ENCODE measurements at places on chromosomes 2 and 18.

DNA sequence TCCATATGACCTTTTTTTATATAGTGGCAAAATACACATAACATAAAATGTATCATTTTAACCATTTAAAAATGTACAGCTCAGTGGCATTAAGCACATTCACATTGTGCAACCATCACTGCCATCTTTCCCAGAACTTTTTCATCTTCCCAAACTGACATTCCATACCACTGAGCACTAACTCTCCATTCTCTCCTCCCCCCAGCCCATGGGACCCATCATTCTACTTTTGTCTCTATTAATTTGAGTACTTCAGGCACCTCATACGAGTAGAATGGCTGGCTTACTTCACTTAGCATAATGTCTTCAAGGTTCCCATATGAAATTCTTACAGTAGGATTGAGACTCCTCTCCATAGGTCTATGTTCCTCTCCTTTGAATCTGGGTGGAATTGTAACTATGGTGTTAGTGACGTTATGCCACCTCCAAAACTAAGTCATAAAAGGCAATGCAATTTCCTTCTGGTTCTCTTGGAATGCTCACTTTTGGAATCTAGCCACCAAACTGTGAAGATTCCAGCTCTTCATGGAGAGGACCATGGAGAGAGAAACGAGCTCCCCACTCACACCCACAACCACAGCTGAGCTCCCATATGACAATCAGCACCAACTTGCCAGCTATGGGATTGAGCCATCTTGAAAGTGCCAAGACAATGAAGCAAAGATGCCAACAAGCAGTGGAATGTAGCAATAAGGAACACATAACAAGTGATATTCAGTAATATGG, 9.8 kb upstream of the DNAJC27 start:
- DNase-seq = no peak

- DNase-seq = no peak
These were observed 473.6 kb upstream of the NRXN1 start for GRCh38 chr2:51505533-51505932.

- no peak for DNase-seq
These were observed 575.3 kb upstream of the RAB6C start for GRCh38 chr2:129404000-129404685.

GRCh38 chr2:172091761-172092566, 6.7 kb downstream of the DLX1 start:
- no peak for DNase-seq

- no peak for DNase-seq
These were observed 851.6 kb downstream of the DCC start for GRCh38 chr18:53191634-53192033.

GRCh38 chr2:55912926-55913325, 10.7 kb downstream of the EFEMP1 start:
- DNase-seq = no peak

DNA sequence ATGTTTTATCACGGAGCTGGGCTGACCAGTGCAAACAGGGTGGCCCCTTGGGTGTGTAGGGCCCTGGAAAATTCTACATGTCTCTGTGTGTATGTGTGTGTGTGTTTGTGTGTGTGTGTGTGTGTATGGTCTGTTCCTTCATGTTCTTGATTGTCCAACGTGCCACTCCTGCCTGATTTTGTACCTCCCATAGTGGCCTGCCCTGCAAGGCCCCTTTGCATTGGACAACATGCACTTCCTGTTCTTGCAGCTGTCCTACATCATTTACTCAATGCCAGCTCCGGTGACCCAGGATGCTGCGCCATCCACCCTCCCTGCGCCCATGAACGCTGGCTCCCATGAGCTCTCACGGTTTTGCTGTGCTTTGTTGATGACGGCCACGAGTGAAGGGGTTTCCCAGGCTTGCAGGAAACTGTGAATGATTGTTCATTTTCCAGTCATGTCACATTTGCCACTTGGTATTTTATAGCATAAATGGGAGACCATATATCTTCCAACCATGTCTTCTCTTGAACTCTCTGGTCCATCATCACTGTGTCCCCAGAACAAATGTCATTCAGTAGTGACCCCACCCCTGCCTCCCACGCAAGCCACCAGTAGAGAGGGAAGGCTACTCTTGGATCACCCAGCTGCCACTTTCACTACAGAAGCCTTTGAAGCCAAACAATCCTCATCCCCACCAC, 69.7 kb upstream of the NCK2 start:
- DNase-seq = no peak

GRCh38 chr18:35609236-35609635, 27.7 kb downstream of the GALNT1 start:
- DNase-seq = no peak

DNA sequence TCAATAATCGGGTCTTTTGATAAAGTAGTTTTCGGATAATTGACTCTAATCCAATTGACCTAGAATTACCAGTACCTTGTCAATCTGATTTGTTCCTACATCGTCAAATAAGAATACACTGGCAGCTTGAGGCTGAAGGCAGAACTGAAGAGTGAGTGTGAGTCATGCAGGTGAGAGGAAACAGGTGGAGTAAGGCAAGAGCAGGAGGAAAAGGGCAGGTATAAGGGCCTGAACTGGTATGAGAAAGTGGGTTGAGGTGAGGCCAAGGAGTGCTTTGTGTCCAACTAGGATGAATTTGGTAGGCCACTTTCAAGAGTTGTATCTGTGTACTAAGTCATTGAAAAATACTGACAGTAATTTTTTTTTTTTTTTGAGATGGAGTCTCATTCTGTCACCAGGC, 186.0 kb downstream of the ZNF385B start:
- DNase-seq = no peak

- DNase-seq = no peak
These were observed 29.9 kb upstream of the MMADHC start for GRCh38 chr2:149617476-149617875.

DNA sequence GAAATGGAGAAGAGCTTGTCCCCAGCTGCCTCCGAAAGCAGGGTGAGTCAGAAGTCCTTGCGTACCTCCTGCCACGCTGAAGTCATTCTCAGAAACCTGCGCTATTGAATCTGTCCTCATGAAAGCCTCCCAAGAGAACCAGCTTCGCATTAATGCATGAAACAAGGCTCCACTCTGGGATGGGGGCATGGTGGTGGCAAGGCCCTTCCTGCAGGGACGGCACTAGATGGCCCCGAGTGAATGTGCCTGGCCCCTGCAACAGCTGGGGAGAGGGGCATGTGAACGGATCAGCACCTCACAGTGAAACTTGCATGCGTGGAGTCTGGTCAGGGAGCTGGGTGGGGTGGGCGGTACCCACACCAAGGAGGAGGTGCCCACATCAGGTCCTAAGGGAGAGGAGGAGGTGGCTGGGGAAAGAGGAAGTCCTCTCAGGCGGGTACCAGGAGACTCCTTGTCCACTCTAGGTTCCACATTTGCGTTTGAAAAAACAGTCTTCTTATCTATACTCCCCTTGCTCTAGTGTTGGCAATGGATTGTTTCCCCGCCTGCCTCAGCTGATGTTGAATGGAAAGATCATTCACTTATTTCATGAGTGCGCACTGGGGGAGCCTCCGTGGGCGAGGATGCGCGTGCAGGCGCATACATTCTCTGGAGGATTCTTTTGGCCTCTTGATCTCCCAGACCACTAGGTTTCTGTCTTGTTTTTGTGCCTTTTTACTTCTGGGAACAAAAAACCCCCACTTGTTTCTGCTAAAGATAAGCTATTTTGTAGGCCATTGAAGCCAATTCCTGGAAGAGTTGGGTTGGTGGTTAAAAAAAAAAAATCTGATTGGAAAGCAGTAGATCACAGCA, 104.7 kb downstream of the KLHL29 start:
- DNase-seq = no peak

DNA sequence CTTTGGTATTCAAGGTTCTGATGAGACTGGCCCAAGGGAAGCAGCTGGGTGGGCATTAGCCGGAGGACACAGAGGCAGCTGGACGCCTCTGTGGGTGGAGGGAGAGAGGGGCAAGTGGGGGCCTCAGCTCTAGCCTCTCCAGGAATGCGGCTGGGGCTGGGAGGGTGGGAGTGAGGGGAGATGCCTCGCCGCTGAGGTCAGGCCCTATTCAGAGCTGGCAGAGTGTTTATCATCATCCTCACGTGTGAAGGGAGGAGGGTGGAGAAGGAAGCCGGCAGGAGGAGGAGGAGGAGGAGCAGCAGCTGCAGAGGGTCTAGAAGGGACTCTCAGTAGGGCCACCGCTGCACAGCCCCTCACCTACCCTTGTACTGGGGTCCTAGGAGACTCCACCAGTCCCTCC, 43.1 kb downstream of the TNS1 start:
- DNase-seq = no peak

- DNase-seq = no peak
These were observed 235.4 kb upstream of the SLC14A2 start for GRCh38 chr18:45379903-45380302.

GRCh38 chr2:215736653-215737290, 276.6 kb downstream of the MREG start:
- no peak for DNase-seq

GRCh38 chr18:57833441-57834101, 30.5 kb upstream of the ATP8B1 start:
- DNase-seq = no peak

- DNase-seq = no peak
These were observed 56.3 kb upstream of the TMEM200C start for GRCh38 chr18:5951515-5952091.

- no peak for DNase-seq
These were observed 10.9 kb downstream of the TRIP12 start for GRCh38 chr2:229910832-229911412.

DNA sequence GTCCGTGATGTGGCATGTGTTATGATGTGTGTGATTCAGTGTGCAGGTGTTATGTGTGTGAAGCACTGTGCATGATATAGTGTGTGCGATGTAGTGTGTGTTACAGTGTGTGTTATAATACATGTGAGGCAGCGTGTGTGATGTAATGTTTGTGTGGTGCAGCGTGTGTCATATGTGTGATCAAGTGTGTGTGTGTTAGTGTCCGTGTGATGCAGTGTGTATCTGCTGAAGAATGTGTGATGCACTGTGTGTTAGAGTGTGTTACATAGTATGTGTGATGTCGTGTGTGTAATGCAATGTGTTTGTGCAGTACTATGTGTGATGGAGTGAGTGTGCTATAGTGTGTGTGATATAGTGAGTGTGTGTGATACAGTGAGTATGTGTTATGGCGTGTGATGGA, 182.8 kb upstream of the SOX11 start:
- no peak for DNase-seq

DNA sequence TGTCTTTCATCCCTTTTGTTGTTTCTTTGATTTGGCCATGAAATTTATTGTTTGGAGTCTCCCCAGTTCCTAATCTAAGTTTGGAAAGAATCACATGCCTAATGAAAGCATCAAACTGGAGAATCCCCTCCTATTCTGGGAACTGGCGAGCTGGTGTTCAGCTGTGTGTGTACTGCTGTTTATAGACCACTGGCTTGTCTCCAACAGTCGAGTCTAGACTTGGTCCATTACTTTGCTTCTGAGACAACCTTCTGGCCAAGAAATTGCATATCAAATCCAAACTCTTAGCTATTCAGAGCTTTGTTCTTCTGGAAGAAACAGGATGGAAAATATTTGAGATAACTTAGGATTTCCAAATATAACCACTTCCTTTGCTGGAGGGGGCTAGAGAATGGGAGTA, 111.5 kb upstream of the THSD7B start:
- no peak for DNase-seq

- DNase-seq = no peak
These were observed 81.6 kb downstream of the SH3RF3 start for GRCh38 chr2:109210431-109211200.

DNA sequence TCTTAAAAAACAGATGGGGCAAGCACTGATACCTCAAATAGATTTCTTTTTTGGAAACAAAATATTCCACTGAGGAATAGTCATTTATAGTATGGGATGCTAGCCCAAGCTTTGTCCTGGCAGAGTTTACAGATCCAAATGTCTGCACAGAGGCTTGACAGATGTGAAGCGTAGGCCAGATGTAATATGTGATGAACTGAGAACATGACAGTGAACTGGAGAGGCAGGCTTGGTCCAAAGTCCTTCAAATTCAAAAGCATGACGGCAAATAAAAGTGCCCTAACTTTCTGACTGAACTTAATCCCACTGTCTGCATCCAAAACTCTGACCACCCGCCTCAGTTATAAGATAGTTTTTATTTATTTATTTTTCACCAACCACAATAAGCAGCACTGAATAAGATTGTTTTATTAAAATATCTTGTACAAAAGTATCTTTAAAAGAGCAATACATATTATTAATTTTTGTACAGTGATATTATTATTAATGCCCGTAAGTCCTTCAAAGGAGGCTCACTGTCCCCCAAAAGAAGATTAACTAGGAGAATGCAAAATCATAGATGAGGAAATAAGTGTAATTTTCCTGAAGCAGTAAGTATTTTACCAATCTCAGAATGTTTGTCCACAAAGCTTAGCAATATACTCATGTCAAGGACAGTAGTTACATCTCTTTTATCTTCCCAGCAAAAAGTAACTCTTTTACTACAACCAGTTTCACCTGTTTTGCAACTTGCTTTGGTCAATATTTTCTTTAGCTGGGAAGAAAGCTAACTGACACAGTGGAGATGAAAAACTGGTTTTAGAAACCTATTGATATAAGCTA, 10.7 kb upstream of the SPOPL start:
- DNase-seq = no peak

- peak; percentile 4 for DNase-seq
These were observed 27.6 kb downstream of the C2orf76 start for GRCh38 chr2:119338826-119339561.

GRCh38 chr2:214899751-214900150, 90.3 kb upstream of the BARD1 start:
- no peak for DNase-seq

GRCh38 chr2:71646028-71646427, 192.7 kb downstream of the DYSF start:
- no peak for DNase-seq

GRCh38 chr18:22169889-22170420, 566 bp downstream of the GATA6 start:
- no peak for DNase-seq

- DNase-seq = peak; percentile 8
These were observed 75.8 kb downstream of the ACTR3 start for GRCh38 chr2:113965644-113966043.

- no peak for DNase-seq
These were observed 84.2 kb upstream of the FAM136A start for GRCh38 chr2:70385966-70386595.

- no peak for DNase-seq
These were observed 176.4 kb downstream of the MYO3B start for GRCh38 chr2:170354388-170354787.

- no peak for DNase-seq
These were observed 275.3 kb upstream of the HDAC4 start for GRCh38 chr2:239675826-239676715.

GRCh38 chr2:238160206-238161129, 1.7 kb downstream of the ERFE start:
- DNase-seq = no peak

- no peak for DNase-seq
These were observed 43.3 kb downstream of the PLB1 start for GRCh38 chr2:28539118-28539541.

DNA sequence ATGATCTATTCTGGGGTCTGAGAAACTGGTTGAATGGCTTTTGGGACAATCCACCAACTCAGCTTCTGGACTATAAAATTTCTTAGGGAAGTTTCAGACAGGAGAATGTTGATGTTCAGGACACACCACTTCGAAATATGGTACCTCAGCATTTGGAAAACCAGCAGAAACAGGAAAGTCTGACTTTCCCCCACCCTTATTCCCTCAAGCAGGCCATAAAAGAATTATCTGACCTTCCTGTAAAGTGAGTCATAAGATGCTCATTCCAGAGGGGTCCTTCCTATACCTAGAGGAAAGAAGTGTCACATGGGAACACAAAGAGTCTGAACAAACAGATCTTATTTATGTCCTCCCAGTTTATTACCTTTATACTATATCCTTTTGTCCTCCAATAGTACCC, 415.0 kb downstream of the CPS1 start:
- DNase-seq = no peak

All from effector CD4-positive, alpha-beta T cell (primary cell).